Osteoblast (primary cell): ENCODE measurements at places on chromosomes 1 and 21. TPM values are rescaled to one million over a fixed set of nuclear protein-coding genes. Genes with fewer than 3 reads are reported as not detected.

The RSPO1 gene
- total RNA-seq: 0.36 TPM in 1 of 2 replicates, not detected in the other

DNA sequence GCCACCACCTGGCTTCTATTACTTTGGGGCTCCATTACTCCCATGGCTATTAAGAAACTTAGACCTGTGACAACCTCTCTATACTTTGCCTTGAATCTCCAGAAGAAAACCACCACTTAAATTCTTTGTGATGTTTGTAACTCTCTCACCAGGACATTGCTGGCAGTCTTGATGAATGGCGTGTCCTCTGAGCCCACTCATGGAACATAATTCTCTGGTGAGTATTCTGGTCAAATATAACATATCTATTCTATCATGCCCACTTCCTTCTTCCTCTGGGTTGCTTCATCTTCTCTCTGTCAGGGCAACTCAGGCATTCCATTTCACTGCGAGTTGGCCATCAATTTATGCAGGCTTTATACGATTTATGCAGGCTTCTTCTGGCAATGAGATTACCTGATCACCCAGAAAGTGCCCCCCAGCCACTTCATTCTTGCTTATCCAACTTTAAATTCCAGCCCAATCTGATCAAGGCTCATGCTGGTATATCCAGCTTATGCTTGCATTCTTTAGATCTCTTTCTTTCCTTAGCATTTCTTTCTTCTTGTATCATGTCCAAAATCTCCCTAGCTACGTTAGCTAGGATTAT is 112.0 kb upstream of the CHRM3 start:
- DNase-seq: no peak

GRCh38 chr1:162561616-162562469 is at the start of gene UAP1:
TSS of gene UAP1 (plus strand) at chr1:162561722. CDS start at chr1:162566069, 4,347 bp downstream.
- DNase-seq: peak; percentile 86

GRCh38 chr1:76705560-76705959 is 161.7 kb upstream of the ST6GALNAC5 start:
- DNase-seq: no peak

DNA sequence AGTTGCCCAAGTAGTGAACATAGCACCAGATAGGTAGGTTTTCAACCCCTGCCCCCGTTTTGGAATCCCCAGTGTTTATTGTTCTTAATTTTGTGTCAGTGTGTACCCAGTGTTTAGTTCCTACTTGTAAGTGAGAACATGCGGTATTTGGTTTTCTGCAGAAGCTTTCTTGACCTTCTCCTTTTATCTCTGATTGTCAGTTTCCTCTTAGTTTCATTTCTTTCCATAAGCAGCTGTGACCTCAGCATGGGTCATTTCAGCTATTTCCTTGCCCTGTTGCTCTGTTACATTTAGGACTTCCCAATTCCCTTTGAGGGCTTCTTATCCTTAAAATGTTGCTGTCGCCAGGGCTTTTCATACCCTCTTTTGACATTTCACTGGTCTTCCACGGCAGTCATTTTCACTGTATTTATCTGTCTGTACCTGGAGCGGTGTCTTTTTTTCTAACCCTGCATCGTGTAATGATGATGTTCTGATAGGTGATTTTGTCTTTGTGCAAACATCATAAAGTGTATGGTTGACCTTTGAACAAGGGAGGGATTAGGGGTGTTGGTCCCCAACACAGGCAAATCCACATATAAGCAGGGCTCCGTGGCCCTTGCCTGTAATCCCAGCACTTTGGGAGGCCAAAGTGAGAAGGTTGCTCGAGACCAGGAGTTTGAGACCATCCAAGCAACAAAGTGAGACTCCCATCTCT is 15.0 kb downstream of the ITSN1 start:
- no peak for DNase-seq

The PIGR gene
- total RNA-seq: not detected in 2 replicates

The EPHA8 gene
- total RNA-seq: not detected in 2 replicates

DNA sequence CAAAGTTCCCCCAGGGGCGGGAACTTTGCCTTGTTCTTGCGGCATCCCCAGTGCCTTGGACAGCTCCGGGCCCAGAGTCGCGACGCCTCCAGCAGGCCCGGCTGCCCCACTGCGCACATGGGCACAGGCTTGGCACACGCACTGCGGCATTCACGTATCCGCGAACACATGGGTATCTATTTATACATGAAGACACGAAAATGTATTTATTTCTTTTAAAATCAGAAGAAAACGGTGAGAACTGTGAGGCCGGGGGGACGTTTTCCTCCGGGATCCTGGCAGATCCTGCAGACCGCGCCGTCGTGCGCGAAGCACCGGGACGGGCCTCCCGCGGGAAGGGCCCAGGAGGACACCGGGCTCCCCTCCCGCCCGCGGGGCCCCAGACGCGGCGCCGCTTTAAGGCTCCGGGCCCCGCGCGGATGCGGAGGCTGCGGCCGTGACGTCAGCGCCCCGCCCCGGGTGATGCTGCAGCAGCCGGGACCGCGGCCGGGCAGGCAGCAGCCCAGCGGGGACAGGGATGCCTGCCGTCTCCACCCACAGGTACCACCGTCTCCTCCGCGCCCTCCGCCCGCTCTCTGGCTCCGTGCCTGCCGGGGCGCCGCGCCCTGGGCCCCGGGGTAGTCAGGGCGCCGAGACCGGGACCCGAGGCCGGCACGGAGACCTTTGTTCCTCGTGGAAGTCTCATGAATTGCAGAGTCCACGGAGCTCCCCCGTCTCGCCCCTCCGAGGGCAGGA is at the start of gene SLC45A1:
SLC45A1 (plus strand) TSS at position 468 of the 735 bp plus-strand sequence. CDS start 6,216 bp downstream, outside the sequence.
- DNase-seq: peak; percentile 99

The CD244 gene
- not detected in 2 replicates for total RNA-seq

GRCh38 chr1:213448360-213448759 is 397.3 kb downstream of the RPS6KC1 start:
- no peak for DNase-seq

The CCDC181 gene
- total RNA-seq: 0.29 and 0.36 TPM in 2 replicates

GRCh38 chr1:193183019-193183627 is 3.3 kb downstream of the B3GALT2 start:
- no peak for DNase-seq

GRCh38 chr1:7922301-7922700 is 18.3 kb downstream of the TNFRSF9 start:
- DNase-seq: no peak

The MAEL gene
- not detected in 2 replicates for total RNA-seq

The AMY1C gene
- total RNA-seq: not detected in 2 replicates

The PRKAA2 gene
- 0.88 and 1.1 TPM in 2 replicates for total RNA-seq

GRCh38 chr1:42845866-42846256 is 552 bp upstream of the ZNF691 start:
- DNase-seq: no peak

DNA sequence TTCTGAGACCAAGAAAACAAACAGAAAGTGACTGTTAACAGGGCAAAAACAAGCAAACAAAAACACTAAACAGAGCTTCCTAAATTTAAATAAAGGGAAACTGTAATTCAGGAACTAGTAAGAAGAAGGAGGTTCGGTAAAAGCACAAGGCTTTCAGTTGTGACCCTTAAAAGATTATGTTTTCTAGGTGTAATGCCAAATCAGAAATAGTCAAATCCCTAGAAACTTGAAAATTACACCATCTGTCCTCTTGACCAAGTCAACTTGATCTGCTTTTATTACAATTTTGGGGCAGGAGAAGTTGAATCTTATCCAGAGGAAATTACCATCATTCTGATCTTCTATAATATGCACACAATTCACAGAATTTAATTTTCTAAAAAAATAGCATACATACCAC is 754.0 kb upstream of the ADGRL4 start:
- DNase-seq: no peak

The MYOM3 gene
- under 0.01 TPM in 1 of 2 replicates, not detected in the other for total RNA-seq

DNA sequence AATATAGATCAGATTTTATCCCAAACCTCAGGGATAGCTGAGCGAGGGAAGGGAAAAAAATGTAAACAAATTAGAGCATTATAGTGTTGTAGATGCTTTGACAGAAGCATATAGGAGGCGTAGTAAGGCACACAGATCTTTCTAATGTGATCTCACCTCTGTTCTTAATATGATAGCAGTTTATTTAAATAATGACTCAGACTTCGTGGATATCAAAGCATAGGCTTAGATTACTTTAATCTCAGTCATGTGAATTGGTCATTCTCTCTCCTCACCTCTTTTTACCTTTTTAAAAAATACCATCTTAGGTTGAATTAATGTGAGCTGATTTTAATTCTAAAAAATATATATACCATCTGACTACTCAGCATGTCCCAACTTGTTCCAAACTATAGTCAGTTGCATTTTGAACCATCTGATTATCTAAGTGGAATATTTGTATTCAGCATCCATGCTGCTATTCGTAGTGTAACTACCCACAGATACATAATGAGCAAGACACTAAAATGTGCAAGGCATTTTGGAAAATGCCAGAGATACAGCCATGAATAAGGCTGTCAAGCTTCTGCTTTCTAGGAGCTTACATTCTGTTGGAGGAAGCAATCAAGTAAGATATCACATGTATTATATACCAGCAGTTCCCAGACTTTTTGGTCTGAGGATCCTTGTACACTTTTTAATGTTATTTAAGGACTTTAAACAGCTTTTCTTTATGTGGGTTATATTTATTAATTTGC is 76.7 kb downstream of the OSBPL9 start:
- no peak for DNase-seq

DNA sequence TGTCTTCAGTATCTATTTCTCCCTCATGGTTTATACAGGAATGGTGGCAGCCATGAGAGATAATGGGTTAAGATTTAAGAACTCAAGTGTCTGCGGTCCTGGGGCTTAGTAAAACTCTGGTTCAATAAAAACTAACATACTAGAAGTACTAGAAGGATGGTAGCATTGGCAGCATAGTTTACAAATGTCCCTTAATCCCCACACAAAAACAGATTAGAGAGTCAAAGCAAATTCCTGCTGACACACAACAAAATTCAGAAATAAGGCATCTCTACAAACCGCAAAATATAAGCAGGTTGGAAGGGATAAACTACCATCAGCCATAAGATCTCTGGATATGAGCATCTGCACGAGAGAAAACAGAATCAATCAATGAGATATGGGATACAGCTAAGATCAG is 234.4 kb downstream of the RERE start:
- DNase-seq: no peak

DNA sequence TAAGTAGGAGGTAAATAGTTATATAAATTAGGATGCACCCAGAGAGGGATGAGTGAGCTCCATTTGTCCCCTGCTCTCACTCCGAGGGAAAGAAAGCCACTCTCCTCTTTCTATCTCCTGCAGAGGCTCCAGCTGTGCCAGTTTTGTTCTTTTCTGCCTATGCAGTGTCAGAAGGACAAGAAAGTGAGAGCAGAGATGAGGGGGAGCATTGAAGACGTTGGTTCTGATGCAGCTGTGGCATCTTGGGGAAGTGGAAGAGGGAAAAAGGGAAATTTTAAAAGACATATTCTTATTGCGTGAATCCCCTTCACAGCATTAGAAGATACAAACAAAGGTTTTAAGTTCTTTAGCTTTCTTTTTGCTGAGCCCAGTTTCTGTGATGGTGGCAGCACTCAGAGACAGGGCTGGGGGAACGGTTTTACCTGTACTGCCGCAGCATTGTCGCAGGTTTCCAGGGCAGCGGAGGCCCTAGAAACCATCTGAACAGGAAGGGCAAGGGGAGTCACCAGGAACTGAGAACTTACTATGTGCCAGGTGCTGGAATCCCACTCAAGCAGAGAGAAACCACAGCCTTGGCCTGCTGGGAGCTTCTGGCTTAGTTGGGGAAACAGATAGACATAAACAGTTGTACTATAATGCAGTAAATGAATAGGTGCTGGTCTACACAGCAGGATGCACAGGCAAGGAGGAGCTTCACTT is 44.9 kb upstream of the USP24 start:
- no peak for DNase-seq

GRCh38 chr21:18722193-18722592 is 318.6 kb upstream of the TMPRSS15 start:
- no peak for DNase-seq

DNA sequence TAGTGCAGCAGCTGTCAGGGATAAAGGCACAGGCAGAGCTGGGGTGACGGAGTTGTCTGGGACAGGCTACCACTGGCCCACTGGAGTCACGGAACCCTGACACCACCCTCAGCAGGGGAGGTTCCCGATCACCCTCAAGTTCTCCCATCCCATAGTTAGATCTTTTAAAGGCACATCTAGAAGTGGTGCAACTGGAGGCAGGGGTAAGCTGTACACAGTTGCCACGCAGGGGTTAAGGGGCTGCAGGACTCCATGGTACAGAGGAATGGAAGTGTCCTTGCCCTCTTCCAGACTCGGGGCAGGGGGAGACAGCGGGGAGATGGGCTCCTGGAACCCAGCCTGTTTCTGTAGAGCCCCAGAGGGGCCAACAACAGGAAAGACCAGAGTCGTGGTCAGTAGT is 13.3 kb downstream of the CC2D1B start:
- DNase-seq: peak; percentile 54

GRCh38 chr1:235325139-235325538 is 2.8 kb downstream of the ARID4B start:
- no peak for DNase-seq
